ENCODE measurements at places on chromosomes 7 and 10.

DNA sequence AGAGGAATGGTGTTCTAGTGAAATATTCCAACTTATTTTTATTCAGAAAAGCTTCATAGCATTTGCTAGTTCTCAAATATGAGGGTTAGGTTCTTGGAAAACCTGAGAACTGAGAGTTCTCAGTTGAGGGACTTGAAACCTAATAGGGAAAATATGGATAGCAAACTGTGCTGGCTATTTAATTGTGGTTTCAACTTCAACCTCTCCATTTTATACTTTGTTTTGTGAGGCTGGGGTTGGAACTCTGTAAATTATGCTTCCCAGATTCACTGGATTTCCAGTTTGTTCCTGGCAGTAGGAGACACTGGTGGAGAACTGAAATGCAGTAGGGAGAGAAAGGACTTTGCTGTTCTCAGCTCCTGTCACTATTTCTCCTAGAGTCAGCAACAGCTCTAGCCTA is 52.7 kb downstream of the CDK14 start:
- DNase-seq: no peak

GRCh38 chr10:5945190-5945509 is 32.2 kb downstream of the IL15RA start:
- DNase-seq: no peak

GRCh38 chr7:157432541-157432956 is 95.7 kb downstream of the DNAJB6 start:
- DNase-seq: peak; percentile 50

GRCh38 chr7:95104739-95105138 is 197.3 kb downstream of the PPP1R9A start:
- DNase-seq: no peak

- no peak for DNase-seq
These were observed 340.2 kb downstream of the KCNMA1 start for GRCh38 chr10:77297393-77297739.

- no peak for DNase-seq
These were observed 74.8 kb downstream of the GRID1 start for GRCh38 chr10:86291616-86292340.

DNA sequence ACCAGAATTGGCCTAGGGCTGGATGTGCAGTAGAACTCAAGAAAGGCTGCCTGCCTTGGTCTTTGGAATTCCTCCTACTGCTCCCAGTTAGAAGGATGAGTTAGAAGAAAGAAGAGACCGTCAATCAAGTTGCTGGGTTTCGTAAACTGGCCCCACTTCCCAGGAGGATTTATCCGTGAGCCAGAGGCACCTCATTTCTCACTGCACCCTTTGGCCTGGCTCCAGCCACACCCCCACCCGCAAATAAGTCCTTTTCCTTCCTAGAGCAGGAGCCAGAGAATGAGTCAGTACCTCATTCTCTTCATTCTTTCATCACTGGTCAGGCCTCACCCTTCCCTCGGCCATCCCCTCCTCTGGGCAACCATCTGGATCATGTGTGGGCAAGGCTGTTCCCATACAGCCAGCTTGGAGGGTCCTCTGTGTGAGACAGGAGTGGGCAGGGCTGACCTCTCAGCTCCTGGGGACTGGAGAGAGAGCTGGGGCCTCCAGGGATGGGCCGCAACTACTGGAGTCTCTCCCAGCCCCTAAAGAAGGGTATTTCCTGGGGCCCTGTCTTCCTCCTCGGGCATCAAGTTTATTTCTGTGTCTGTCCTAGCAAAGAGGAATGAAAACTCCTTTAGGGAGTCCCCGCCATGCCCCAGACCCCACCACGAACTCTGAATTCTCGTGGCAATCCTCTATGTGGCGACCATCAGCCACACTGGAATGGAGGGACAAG is 87.2 kb upstream of the DUSP5 start:
- no peak for DNase-seq

- DNase-seq: peak; percentile 40
These were observed 103.5 kb upstream of the PDLIM1 start for GRCh38 chr10:95394161-95394880.

- DNase-seq: no peak
These were observed 9.8 kb downstream of the CEP41 start for GRCh38 chr7:130430841-130431666.

GRCh38 chr7:135392701-135393100 is 117.2 kb downstream of the CNOT4 start:
- no peak for DNase-seq

DNA sequence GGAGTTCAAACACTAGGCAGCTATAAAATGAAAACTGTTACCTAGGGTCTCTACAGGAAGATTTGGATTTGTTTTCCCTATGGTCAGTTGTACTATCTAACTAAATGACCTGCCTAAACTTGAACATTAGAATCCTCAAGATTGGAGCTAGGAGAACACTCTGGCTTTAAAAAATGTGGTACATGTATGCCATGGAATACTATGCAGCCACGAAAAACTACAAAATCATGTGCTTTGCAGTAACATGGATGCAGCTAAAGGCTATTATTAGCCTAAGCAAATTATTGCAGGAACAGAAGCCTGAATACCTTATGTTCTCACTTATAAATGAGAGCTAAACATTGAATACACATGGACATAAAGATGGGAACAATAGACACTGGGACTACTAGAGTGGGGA is 87.1 kb upstream of the MAGI2 start:
- DNase-seq: no peak

DNA sequence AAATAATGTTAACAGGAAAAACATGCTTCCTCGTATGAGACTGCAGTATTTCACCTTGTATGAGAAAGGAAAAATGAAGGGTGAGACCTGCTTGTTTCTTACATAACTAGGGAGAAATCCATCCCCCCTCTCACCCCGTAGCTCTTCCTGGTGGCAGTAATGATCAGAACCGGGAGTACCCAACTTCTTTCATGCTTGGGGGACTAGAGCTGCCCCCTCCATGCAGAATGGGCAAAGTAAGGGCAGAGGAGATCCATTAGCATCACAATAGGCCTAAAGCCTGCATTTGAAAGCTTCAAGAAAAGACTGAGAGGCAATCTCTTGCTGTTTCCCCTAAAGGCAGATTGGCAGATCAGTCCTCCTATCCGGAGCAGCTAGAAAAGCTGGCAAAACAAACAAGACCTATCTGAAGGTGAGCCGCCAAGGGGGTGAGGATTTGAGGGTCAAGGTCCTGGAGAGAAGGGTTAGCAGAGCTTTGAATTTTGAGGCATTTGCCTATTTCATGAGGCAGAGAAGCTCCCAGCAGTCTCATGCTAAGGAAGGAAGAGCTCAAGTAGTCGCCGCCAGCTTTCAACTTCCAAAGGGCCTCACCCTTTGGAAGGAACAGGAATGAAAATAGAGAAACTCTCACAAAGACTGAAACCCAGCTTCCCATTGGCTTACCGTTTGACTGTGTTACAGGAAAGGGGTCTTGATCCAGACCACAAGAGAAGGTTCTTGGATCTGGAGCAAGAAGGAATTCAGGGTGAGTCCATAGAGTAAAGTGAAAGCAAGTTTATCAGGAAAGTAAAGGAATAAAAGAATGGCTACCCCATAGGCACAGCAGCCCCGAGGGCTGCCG is 36.2 kb downstream of the BAG3 start:
- no peak for DNase-seq

DNA sequence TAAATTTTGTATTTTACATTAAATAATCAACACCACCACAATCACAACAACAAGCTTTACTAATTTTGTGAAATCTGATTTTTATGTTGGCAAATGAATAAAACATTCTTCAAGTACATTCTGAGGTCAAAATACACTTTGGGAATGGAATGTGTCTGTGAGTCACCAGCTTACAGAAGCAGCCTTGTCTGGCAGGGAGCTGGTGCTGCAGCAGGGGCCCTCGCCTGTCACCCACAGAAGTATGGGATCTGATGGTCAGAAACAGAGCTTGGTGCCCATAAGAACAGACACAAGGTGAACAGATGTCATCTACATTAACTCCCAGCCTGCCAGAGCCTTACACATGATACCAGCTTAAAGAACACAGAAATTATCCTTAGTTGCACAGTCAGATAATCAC is 496.9 kb downstream of the CCSER2 start:
- DNase-seq: no peak

- DNase-seq: no peak
These were observed 87.1 kb downstream of the NKX6-2 start for GRCh38 chr10:132698761-132699391.

DNA sequence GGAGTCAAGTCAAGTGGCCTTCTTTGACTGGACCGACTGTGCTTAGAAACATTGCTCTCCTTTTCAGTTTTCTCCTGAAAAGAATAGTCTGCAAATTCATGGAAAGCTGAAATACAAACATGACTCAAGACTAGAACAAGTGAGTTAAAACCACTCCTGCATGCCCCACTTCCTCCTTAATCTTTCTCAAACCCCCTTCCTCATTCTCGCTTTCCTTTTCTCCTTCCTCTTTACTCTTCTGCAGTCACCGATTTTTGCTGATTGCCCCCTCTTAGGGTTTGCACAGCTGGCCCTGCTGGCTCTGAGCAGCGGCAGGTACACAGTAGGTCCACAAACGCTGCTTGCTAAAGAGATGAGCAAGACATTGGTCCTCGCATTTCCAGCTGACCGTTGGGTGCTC is 34.8 kb upstream of the MKI67 start:
- no peak for DNase-seq

DNA sequence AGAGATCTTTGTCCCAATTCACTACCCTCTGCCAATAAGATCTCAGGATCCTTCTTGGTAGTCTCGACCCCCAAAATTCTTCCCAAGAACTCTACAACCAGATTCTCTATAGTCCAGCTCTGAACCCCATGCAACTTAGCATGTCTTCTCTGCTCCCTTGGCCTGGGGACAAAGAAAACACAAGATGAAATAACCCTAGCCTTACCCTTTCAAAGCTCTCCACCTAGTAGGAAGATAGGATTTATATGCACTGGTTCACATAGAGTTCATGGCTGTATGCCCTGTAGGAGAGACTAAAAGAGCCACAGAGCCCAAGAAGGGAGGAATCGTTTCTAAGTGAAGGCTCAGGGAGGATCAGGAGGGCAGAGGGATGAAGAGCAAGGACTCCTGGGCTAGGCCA is 96.1 kb downstream of the PPP1R3C start:
- no peak for DNase-seq

DNA sequence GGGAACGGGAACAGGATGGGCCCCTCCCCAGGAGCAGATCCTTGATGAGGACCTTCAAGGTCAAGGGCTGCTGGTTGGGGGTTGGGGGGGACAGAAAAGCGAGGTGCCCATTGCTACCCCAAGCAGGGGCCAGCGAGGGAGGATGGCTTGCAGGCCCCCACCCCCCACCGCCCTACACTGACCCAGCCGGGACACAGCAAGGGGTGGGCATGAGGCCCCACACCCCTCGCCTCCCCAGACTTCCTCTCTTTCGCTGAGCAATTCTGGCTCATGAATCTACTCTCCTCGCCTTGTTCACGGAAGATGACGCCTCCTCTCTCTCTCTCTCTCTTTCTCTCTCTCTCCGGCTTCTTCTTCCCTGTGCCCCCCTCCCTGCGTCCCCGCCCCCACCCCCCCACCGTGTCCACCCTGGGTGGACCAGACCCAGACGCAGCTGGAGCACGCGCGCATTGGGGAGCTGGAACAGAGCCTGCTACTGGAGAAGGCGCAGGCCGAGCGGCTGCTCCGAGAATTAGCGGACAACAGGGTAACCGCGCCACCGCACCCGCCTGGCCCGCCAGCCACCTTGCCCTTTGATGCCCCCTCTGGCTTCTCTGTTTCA is 81.1 kb upstream of the GTF2IRD1 start:
- no peak for DNase-seq

DNA sequence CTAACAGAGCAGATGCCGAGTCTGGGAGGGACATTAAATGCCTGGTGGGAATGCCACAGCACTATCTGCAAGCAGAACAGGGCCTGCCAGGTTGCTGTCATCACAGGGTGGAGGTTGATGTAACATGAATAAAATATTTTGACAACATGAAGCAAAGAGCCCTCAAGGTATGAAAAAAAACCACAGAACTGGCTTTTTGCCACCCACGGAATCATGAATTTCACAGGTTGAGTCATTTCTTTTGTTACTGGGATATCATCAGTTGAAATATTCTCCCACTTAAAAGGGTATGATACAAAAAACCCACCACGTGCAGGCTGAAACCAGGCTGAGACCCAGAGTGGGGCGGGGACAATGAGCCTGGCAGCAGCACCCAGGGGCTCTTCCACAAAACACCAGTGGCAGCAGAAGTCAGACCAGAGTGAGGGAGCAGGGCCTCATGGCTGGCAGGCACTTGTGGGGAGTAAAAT is 220.1 kb downstream of the TNS3 start:
- no peak for DNase-seq

- no peak for DNase-seq
These were observed 90.1 kb upstream of the PIK3CG start for GRCh38 chr7:106774768-106775551.

GRCh38 chr10:58952747-58953466 is 223.5 kb upstream of the PHYHIPL start:
- DNase-seq: no peak

- DNase-seq: no peak
These were observed 21.3 kb upstream of the CLDN4 start for GRCh38 chr7:73809467-73809951.

DNA sequence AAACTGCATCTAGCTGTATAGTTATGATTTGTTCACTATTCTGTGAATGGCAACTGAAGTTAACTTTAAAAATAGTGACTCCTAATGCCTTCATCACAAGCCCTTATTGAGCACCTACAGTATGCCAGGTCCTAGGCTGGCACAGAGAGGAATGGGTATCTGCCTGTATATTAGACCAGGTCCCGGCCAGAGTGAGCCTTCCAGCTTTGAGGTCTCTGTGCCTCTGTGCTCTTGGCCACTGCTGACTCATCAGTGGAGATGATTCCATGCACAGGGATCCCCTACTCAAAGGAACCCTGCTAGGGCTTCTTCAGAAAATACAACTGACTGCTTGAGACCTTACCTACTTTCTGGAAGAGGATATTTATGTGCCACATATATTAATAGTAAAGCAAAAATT is 118.4 kb downstream of the GFRA1 start:
- no peak for DNase-seq

DNA sequence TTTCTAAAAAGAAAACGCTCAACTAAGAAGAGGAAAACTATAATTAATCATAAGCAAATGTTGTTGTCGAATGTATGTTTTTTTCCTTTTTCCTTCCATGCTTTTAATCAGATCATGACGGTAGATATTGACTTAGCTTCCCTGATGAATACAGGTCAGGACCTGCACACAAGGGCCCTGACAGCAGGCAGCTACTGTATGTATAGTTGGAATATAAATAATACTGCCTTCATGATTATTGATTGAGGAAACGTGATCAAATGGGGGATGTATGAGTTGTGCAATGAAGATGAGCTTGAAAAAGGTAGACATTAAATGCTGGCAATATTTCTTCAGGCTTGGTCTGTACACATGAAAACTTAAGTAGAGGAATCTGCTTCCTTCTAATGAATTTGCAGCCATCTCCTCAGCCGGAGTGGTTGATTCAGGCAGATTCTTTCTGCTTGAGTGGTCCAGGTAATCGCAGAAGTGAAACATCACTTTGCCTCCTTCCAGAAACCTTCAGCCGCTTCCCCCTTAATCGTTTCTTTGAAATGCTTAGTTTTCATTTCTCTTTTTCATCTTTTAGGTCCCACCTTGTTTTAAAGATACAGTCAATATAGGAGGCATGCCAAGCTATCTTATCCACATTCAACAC is 656.5 kb downstream of the SDK1 start:
- DNase-seq: no peak

GRCh38 chr7:18890134-18890533 is 227.3 kb downstream of the TWIST1 start:
- no peak for DNase-seq

Measured in hematopoietic multipotent progenitor cell treated with erythropoietin and hydrocortisone succinate and interleukin-3 and kit ligand, for 17 days (in vitro differentiated cells).